ENCODE measurements at places on chromosomes 6 and 20. TPM values are rescaled to one million over a fixed set of nuclear protein-coding genes. Genes with fewer than 3 reads are reported as not detected.

DNA sequence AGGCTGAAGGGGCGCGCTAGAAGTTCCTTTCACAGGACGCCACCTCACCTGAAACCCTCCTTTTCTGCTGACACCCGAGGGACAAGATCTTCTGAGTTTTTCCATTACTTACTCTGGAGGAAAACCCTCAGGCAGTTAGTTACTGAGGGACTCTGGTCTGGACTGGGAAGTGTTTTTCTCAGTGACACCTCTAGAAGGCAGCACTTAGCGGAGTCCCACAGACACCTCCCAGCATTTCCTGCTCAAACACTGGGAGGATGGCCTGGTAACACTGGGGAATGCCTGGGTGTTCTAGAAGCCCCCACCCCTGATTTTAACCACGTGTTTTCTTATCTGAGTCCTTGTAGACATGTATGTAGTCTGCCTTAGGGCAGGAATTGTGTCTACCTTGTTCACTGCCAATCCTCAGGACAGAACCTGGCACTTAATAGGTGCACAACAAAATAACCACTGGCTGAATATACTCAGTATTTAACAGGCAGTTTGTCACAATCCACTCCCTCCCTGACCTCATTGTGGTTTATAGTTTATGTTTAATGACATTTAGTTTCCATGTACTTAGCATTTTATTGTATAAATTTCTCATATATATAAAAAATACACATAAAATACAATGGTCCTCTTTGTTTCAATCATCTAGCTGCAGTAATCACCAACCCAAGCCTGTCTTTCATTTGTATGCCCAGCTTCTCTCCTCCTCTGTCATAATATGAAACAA is 4.8 kb downstream of the GSTA3 start:
- DNase-seq, result no peak

DNA sequence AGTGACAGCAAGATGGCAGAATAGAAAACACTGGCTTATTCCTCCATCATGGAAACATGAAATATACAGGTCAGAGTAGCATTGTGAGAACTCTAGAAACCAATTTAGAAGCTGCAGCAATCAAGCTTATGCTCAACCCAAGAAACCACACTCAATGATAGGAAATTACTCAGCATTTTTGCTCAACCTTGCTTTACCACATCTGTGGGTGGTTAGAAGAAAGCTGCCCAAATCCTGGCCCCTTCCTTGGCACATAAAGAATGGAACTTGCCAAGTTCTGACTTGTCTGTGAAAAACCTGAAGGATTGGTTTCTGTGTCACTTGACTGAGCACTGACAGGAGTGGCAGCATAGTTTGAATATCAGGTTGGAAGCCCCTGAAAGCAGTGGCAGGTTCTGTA is 108.0 kb upstream of the MOCS1 start:
- DNase-seq, result no peak

DNA sequence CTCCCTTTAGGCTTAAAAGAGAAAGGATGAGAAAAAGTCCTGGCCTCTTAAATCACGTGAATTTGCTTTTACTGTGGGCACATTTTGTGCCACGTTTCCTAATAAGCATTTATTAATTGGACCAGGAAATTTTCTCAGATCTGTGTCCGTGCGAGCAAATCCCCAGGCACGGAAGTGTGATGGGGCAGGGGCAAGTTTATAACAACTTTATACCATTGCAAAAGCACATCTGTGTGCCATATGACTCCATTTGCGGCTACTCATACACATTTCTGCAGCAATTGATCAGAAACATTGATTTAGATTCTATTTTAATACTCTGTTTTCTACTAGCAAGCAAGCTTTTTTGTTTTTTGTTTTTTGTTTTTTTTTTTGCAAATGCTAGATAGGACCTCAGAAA is 373.2 kb downstream of the TAF4 start:
- no peak for DNase-seq

- DNase-seq, result no peak
Observed at GRCh38 chr6:10391799-10392198, 23.1 kb downstream of the TFAP2A start.

- DNase-seq, result no peak
Observed at GRCh38 chr6:161696801-161697200, 422.9 kb upstream of the AGPAT4 start.

DNA sequence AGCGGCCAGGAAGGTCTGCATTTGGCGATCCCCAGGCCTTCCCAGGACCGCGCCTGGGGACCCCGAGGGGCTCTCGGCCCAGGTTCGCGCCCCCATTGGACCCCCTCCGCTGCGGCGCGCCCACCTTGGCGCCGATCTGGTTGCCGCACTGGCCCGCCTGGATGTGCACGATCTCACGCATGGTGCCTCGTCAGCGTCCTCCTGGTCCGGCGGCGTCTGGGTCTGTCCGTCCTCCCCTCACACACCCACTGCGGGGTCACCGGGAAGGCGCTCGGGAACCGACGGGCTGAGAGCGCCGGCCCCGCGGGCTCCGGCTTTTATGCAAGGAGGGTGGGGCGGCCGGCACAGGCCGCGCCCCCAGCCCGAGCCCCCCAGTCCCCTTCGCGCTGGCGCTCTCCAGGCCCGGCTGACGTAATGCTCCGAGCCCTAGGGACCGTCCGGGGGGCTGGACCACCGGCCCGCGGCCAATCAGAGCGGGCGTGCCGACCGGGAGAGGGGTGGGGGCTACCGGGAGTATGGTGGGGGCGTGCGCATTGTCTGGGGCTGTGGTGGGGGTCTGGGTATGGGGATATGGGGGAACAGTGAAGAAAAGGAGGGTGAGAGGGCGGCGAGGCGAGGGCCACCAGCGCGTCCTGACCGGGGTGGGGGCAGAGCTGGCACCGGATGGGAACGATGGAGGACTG is at the start of gene TUBB2B:
Gene TUBB2B, minus strand, starts transcription at position 291 of the 683 bp plus-strand sequence. Its CDS starts 110 bp downstream, at position 181.
- no peak for DNase-seq

ZC3H12D gene
- total RNA-seq, result 6.0 TPM

MAFB gene
- not detected for total RNA-seq

CCN6 gene
- not detected for total RNA-seq

LY6G6F gene
- total RNA-seq, result not detected

SPDEF gene
- total RNA-seq, result 0.13 TPM

CYP39A1 gene
- not detected for total RNA-seq

HLA-DOB gene
- total RNA-seq, result 15.6 TPM

GRM1 gene
- total RNA-seq, result not detected

Data from activated CD8-positive, alpha-beta T cell treated with anti-CD3 and anti-CD28 coated beads, Interleukin-2, amount 10 ng/mL, durations not matched to agents 7 days and 5 days (primary cell).